ENCODE measurements at places on chromosomes 6 and 20.

- no peak for DNase-seq
Observed at GRCh38 chr6:121794630-121795029, 359.2 kb downstream of the GJA1 start.

DNA sequence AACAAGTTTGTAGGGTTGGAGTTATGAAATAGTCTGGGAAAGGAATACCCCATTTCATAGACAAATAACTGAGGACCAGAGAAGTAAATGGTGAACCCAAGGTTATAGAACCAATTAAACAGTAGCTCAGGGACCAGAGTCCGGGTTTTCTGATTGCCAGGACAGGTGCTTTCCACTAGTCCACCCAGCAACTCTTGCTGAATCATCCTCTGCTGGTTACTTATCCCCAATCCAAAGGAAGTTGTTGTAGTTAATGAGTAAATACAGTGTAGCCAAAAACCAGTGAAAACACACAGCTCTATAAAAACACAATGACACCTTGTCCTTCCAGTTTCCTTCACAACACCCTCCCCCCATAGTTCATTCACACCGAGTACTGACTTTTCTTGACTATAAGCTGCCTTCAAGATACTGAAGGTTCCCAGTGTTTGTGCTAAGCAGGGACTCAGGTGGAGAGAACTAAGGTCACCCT lies 766 bp upstream of the TINAG start:
- no peak for DNase-seq

DNA sequence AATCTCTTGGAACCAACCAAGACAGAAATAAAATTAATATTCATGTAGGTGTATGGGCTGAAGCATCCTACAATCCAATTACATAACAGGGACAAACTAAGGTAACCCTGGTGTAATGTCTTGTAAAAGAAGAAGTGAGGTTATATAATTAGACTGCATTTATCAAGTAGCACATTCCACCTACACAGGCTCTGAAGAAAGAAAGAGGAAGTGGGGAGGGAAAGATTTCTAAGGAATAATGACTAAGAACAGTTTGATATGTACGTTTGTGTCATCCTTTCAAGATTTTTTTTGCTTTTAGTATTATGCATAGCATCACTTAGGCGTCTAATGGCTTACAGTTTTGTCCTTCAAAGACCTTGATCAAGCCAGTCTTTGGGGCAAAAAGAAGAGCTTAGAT lies 139.7 kb downstream of the PLCB1 start:
- no peak for DNase-seq

DNA sequence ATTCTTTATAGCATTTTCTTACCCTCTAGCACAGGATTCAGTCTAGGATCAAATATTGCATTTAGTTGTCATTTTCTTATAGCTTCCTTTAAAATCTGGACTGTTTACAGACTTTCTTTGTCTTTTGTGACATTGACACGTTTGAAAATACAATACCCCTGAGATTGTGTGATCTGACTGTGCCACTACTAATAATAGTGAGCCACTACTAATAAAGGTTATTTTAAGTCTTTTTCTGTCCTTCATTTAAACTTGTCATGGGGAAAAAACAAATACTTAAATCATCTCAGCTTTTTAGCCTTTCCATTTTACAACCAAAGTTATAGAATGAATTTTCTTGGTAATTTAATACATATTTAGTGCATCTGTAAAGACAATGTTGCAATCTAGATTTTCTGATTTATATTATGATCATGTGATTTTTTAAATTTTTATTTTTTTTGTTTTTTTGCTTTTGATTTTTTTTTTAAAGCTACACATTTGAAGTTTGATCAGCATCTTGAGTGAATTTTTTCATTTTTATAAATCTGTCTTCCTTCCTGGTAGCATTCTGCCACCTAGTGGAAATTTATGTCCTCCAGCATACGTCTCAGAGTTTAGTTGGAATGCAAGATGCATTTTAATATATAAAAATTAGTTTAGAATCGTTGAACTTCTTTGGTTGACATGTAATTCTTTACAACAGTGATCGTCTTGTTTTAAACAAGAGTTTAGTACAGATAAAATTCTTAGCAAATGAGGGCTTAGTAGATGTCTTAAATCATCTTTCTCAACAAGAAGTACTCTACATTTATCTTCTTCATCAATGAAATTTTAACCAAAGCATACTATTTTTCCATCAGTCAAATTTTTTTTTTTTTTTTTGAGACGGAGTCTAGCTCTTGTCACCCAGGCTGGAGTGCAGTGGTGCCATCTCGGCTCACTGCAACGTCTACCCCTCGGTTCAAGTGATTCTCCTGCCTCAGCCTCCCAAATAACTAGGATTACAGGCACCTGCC lies 119.4 kb downstream of the NCOA3 start:
- DNase-seq: no peak

DNA sequence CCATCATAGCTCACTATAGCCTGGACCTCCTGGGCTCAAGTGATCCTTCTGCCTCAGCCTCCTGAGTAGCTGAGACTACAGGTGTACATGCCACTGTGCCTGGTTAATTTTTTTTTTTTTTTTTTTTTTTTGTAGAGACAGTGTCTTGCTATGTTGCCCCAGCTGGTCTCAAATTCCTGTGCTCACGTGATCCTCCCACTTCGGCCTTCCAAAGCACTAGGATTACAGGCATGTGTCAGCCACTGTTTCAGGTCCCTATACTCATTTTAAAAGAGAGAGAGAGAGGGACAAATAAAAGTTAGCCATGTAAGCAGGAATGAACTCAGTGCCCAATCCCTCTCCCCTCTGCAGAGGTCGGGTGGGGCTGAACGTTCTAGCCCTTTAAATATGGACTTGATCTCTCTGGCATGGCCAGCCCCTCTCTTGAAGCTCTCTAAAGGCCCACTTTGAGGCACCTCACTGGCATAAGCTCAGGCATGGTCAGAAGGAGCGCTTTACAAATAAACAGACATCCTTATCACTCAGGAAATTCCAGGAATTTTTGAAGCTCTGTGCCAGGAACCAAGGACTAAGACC lies 9.0 kb upstream of the SERPINB1 start:
- DNase-seq: no peak

DNA sequence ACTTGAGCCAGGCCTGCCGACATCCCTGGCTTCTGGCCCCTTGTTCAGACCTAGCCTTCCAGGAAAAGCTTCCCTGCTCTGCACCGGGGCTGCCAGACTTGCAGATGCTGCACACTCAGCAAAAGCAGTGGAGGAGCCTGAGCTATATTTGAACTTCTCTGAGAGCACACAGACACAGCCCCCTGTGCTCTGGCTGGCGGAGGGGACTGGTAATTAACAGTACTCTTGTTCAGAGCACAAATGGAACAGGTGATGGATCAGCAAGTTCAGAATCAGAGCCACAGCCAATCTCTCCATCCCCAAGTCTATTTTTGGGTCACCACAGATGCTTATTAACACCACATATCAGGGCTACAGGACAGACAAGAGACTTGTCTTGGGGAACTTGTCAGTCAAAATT lies 27.6 kb upstream of the RIMS4 start:
- no peak for DNase-seq
